ENCODE measurements at places on chromosomes 1 and 21.

DNA sequence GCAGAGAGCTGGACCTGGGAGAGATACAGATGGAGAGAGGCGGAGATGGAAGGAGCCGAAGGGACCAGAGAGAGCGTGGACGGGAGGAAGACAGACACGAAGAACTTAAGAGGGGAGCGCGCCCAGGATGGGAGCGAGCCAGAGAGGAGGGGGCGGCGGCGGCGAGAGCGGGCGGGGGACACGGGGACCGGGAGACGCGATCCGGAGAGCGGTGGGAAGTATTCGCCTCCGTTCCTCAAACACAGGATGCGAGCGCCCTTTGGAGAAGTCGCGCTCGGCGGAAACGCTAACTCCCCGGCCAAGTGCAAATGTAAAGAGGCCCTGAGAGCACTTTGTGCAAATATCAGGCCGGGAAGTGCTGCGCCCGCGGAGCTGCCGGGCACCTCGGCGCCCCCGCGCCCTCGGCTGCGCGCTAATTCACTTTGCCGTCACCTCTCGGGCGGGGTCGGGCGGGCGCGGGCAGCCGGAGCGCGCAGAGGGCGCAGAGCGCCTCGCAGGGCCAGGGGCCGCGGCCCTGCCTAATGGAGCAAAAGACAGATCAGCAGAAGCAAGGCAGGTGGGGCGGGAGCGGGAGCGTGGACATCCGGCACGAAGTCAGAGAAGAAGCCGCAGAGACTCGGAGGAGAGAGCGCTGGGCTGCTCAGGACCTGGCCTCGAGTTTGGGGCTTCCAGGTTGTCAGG, 281.2 kb downstream of the RRAGC start:
- DNase-seq, result no peak

GRCh38 chr1:192448026-192448578, 127.5 kb upstream of the RGS1 start:
- DNase-seq, result no peak

DNA sequence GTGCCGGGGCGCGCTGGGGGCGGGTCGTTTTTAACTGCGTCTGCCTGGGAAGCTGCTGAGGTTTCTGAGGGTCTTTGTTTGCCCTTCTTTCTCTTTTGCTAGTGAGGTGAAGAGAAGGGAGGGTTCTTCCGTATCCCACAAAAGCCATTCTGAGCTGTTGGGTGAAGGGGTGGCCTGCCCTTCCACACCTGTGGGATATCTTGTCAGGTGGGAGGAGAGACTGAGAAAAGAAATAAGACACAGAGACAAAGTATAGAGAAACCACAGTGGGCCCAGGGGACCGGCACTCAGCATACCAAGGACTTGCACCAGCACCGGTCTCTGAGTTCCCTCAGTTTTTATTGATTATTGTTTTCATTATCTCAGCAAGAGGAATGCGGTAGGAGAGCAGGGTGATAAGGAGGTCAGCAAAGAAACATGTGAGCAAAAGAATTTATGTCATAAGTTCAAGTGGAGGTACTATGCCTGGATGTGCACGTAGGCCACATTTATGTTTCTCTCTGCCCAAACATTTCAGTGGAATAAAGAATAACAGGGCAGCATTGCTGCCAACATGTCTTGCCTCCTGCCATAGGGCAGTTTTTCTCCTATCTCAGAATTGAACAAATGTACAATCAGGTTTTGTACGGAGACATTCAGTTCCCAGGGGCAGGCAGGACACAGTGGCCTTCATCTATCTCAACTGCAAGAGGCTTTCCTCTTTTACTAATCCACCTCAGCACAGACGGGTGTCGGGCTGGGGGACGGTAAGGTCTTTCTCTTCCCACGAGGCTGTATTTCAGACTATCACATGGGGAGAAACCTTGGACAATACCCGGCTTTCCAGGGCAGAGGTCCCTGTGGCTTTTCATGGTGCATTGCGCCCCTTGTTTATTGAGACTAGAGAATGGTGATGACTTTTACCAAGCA, 972 bp downstream of the PGBD2 start:
- DNase-seq, result no peak

DNA sequence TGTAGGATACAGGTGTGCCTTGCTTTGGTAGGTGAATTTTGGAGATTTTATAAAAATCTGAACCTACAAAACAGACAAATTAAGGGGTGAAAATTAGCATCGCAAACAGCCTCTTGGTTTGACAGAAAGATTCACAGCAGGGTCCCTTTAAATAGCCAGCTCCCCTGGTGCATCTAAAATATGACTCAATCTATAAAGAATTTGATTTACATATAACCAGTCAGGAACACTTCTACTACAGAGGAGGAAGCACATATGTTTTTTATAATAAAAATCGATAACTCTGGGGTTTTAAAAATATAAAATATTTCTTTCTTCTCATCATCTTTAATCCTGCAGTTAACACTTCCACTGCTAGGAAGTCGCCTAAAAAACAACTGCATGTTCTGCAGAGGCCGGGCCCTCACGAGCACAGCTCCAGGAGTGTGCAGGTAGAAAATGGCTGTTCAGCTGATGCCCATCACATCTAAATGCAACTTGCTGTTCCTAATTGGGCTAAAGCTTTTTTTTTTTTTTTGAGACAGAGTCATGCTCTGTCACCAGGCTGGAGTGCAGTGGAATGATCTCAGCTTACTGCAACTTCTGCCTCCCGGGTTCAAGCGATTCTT, 203.4 kb downstream of the HS2ST1 start:
- DNase-seq, result no peak

DNA sequence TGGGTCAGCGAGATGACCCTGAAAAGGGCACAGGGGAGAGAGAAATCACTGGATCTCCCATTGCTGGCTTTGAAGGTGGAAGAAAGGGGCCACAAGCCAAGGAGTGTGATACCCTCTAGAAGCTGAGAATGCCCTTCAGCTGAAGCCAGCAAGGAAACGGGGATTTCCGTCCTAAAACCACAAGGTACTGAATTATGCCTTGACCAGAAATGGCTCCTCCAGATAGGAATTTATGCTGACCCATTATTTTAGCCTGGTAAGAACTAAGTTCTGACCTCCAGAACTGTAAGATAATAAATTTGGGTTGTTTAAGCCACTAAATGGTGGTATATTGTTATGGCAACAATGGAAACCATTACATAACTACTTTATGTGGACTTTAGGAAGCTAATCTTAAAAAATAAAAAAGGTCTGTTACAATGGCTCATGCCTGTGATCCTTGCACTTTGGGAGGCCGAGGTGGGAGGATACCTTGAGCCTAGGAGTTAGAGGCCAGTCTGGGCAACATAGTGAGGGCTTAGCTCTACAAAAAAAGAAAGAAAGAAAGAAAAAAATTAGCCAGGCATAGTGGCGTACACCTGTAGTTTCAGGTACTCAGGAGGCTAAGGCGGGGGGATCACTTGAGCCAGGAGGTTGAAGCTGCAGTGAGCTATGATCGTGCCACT, 3.6 kb upstream of the H6PD start:
- no peak for DNase-seq

DNA sequence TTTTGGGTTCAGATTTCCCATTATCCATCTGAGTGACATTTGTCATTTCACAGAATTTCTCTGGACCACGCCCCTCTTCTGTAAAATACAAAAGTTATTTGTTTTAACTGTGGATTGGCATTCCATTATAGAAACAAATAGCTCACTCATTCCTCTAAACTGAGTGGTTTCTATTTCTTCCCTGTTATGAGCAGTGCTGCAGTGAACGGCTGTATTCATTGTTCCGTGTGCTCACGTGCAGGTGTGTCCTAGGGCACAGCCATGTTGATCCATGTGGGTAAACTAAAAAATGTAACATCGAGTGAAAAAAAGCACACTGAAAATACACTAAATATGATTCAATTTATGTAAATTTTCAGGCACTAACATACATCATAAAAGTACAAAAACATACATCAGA, 27.0 kb upstream of the IL12RB2 start:
- DNase-seq, result no peak

DNA sequence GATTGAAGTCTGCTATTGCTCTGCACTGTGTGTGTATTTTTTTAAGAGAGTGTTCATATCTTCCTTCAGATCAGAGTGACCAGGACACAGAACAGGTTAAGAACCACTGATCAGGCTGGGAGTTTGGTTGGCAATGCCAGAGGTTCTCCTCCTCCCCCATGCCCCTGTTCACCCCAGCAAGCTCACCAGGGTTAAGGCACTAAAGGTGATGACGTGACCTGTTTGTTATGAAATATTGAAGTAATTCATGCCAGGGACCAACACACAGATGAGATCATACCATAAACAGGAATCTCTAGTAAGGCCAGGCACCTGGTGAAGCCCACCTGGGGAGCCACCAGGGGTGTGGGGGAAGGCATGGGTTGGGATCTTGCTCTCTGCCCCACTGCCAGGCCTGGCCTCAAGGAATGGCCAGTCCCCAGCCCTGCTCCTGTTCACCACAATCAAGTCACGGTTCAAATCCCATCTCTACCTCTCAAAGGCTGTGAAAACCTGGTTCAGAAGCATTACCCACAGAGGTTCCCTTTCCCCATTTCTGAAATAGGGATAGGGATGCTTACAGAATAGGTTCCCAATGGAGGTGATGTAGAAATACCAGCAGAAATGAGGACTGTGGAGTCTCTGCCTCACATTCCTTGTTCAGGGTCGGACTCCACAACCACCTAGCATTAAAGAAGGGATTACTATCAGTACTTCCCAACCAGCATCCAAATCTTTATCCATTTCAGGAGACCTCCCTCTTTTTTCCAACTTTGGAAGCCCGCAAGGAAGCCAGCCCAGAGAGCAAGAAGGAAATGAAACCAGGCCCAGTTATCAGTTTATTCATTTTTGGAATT, 2.4 kb downstream of the ID3 start:
- no peak for DNase-seq

- no peak for DNase-seq
Observed at GRCh38 chr1:116110567-116111523, at the start of gene MAB21L3. MAB21L3 (plus strand) TSS chr1:116111399; CDS start chr1:116112616, 1,217 bp downstream.

DNA sequence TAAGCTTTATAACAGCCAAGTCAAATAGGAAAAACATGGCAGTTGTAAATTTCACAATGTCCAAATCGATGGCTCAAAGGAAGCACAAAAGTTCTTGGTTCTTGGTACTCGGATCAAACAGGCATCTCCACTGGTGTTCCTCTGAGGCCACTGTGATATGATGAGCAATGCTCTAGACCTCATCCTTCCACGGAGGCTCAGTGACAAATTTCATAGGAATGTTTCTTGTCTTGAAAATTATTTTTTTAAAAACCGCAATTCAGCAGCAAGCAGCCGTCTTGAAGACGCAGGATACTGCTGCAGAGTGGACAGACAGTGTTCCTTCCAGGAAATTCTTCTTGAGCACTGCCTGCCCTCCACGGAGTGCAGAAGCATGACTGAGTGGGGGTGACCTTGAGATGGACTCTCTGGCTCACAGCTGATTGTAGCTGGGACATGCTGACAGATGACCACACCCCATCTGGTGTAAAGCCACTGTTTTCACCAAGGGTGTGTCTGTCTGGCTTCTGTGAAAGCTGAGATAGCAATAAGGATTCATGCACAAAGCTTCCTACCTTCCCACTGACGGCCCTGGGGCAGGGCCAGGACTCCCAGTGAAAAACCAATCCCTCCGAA, 61.9 kb downstream of the TIAM1 start:
- no peak for DNase-seq

DNA sequence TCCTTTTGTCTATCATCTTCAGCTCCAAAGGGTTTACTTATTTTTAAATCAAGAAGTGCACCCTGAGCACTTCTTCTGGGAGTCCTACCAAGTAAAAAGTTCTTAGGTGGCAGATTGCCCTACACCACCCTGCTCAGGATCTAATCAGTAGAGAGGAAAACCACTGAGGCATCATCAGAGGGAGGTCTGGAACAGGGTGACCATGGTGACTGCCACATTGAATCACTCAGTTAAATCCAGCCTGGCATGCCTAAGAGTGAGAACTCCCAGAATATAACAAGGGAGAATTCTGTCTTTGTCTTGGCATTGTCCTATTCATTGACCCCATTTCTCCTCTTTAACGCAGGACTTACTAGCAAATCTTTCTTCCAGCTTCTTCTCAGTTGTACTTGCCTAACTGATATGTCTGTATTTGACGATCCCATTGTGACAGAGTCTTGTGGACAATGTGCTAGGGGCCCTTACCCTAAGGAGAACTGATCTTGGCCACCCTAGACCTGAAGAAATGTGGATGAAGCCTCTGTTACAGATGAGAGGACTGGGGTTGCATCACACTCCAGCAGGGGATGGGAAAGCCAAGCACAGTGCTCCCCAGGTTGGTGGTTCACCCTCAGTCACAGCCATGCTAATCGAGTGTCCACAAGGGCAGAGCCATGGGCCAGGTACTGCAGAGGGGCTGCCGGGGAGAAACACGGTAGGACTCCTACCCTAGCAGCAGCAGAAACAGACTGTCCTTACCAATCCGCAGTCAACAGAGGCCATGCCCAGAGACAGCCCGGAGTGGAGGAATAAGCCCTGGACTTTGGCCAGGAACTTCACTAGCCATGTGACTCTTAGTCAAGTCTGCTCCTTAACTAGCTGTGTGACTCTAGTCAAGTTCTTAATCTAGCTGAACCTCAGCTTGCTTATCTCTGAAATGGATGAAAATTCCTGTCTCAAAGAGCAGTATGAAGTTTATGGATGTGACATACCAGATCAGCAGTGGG, 15.4 kb downstream of the PKP1 start:
- no peak for DNase-seq

- DNase-seq, result no peak
Observed at GRCh38 chr21:25215698-25216384, 391.4 kb downstream of the MRPL39 start.

GRCh38 chr1:230832476-230832875, 35.8 kb downstream of the C1orf198 start:
- no peak for DNase-seq

DNA sequence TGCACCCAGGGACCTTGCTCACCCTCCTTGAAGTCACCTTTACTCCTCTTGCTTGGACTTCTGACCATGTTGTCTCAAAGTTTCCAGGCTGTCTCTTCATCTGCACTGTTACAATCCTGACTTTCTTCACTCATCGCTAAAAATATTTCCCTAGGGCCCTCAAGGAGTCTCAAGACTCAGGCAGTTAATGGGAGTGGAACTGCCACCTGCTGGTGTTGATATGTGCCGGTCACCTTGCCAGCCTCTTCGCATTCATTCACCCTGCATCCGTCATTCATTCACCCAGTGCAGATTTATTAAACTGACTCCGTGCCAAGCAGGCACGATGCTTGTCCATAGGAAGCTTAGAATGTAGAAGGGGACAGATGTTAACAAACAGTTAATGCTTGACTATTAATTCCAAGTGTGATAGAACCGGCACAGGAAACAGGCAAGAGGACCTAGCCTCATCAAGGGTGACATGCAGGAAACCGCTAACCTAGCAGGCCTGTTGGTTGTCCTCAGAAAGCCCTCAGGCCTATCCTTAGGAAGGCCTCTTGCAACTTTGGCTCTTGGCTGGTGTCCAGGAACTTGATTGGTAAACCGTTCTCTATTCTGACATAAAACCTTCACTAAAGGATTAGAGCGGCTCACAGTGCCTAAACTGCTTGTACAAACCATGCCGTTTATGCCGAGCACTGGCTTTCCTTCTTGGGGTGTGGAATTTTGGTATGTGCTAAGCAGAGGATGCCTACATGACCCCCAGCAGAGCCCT, 342.2 kb downstream of the CAMTA1 start:
- DNase-seq, result no peak

- DNase-seq, result no peak
Observed at GRCh38 chr1:163162381-163162914, 40.3 kb downstream of the RGS5 start.
